ENCODE measurements at places on chromosomes 16 and 17. TPM values are rescaled to one million over a fixed set of nuclear protein-coding genes. Genes with fewer than 3 reads are reported as not detected.

The ZPBP2 gene
- not detected for total RNA-seq

- no peak for DNase-seq
Observed at GRCh38 chr17:27856676-27857432, 36.3 kb downstream of the LYRM9 start.

DNA sequence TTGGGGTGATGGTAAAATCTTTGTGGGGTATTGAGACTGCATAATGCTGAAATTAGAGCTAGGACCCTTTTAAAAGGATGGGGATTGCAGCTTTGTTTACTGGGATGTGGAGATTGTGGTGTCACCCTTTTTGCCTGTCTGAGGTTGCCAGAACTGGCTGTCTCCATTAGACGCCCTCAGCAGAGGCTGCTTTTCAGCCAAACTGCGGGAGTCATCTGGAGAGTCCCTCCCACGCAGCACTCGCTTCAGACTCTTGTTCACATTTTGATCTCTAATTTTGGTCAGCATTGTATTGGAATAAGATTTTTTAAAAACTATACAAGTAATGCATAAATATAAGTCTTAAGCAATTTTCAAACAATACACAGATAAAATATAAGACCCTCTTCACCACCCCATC is 27.9 kb upstream of the JPT2 start:
- DNase-seq, result no peak

DNA sequence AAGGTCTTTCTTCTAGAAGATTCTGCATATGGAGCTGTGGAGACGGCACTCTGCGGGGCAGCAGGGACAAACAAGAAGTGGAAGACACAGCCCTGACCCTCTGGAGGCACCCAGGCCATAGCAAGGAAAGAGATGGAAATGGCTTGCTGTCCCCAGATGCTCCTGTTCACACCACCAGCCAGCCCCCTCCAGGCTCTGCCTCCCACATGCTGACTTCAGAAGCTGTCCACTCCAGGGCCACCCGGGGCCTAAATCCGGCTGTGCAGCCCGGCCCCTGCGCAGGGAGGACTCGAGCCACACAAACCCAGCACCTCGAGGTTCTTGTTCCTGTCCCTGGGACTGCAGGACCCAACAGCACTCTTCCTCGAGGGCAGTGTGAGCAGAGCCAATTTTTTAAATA is 16.6 kb downstream of the RBFOX3 start:
- no peak for DNase-seq

DNA sequence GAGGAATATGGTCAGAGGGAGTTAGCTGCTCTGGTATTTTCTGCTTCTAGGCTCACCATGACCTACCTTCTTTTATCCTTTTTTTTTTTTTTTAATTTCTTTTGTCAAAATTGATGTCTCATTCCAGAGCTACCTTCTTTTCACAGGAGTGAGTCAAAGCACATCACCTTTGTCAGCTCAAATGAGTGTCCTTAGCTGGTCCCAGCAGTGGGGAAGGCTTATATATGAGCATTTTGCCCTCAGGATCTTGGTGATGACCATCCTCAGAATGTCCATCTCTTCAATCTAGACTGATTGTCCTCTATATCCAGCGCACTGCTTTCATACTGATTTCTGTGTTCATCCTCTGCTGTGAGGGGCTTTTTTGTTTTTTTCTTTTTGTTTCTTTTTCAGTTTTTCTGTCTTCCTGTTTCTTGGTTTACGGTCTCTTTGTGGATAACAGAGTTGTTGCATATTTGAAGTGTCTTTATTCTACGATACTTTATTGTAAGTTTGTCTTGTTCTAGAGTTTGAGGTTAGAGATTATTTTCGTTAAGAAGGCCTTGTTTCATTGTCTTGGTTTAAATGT is 24.9 kb downstream of the CBFB start:
- no peak for DNase-seq

Data from tibial nerve (tissue), 4 donors.